Smooth muscle cell of bladder (primary cell): ENCODE measurements at places on chromosomes 2 and 18. TPM values are rescaled to one million over a fixed set of nuclear protein-coding genes. Genes with fewer than 3 reads are reported as not detected.

The FEV gene
- total RNA-seq, result not detected in 2 replicates

The PID1 gene
- total RNA-seq, result 28.3 and 36.1 TPM in 2 replicates

The RNF144A gene
- 1.1 and 2.8 TPM in 2 replicates for total RNA-seq

The NEB gene
- total RNA-seq, result 0.14 and 0.18 TPM in 2 replicates

The ZNF396 gene
- 2.8 and 3.1 TPM in 2 replicates for total RNA-seq

The TSPYL6 gene
- total RNA-seq, result not detected in 2 replicates

The ASB18 gene
- total RNA-seq, result not detected in 2 replicates

The MITD1 gene
- total RNA-seq, result 22.2 and 25.7 TPM in 2 replicates

The CD226 gene
- 0.85 and 1.2 TPM in 2 replicates for total RNA-seq

The UPP2 gene
- total RNA-seq, result not detected in 2 replicates

The SERPINB13 gene
- not detected in 2 replicates for total RNA-seq

The FASTKD2 gene
- total RNA-seq, result 33.0 and 36.3 TPM in 2 replicates

The HOXD4 gene
- under 0.01 and 0.18 TPM in 2 replicates for total RNA-seq
